ENCODE measurements at places on chromosomes 2 and 18.
A peak's percentile ranks its signal among the peaks of the same experiment; 100 is the strongest.

DNA sequence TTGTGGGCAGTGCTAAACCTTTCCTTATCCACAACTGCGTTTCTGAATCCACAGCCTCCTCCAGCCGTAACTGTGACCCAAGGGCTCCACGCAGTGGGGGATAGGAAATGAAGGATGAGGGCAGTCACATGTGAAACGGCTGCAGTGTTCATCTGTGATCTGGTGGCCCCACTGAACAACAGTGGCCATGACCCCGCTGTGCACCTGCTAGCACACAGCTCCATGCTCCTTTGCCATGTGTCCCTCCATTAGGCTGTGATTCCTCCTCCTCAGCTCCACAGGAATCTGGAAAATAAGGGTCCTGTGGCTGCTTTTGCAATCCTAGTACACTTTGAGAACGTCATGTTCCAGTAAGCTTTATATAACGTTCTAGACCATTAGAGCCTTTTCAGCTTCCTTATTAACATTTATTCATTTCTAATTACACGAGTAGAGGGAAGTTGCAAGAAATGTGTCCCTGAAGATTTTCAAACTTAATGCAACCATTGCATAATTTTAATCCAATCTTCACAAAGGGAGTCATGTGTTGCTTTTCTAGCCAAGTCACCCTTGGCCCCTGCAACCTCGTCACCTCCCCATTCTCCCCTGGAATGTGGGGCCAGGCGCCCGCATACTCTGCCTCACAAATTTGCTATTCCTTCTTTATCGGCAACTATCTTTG, 7.1 kb upstream of the NAPG start:
- DNase-seq, result no peak

DNA sequence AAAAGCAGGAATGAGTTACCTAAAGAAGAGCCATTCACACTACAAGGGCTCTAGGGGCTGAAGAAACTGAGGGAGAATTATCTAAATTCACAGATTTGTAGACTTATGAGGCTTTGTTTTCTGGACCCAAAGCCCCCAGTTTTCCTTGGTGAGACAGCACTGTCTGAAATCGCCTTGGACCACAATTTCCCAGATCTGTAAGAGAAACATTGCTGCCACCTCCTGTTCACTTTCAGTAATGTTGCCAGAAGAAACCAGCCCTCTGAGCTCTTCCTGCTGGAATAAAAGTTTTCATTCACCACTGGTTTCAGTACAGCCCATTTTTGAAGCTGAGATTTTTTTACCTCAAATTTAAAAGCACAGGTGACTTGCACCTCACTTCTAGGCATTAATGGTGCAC, 169.2 kb downstream of the CDH20 start:
- DNase-seq, result no peak

DNA sequence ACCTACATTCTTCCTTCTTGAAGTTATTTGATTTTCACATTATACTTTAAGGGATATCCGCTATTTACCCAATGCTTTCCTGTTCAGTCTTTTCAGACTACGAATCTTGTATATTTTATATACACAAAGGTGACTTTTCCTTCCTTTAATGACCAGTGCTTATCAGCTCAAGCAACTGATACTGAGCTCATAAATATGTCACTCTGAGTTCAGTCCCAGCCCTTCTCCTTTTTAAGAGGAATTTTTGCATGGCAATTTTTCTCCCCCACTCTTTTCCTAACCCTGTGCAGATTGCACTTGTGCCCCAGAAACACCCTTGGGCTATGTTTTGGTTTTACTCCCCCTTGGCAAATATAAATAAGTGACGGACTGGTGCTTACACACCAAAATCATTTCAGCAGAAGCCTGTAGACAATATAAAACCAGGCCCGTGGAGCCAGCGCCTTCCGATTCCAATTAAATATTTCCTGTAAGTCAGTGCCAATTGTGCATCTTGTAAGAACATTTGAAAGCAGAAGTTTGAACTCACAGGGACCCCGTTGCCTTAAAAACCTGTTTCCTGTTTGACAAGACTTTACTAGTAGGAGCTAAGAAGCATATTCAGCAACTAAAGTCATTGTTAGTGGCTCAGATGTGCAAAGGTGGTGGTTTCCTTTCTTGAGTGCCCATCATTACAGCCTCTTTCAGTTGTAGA, 66.3 kb upstream of the GATA6 start:
- DNase-seq, result peak; percentile 38

GRCh38 chr2:128260239-128261138, 58.2 kb downstream of the HS6ST1 start:
- DNase-seq, result no peak

DNA sequence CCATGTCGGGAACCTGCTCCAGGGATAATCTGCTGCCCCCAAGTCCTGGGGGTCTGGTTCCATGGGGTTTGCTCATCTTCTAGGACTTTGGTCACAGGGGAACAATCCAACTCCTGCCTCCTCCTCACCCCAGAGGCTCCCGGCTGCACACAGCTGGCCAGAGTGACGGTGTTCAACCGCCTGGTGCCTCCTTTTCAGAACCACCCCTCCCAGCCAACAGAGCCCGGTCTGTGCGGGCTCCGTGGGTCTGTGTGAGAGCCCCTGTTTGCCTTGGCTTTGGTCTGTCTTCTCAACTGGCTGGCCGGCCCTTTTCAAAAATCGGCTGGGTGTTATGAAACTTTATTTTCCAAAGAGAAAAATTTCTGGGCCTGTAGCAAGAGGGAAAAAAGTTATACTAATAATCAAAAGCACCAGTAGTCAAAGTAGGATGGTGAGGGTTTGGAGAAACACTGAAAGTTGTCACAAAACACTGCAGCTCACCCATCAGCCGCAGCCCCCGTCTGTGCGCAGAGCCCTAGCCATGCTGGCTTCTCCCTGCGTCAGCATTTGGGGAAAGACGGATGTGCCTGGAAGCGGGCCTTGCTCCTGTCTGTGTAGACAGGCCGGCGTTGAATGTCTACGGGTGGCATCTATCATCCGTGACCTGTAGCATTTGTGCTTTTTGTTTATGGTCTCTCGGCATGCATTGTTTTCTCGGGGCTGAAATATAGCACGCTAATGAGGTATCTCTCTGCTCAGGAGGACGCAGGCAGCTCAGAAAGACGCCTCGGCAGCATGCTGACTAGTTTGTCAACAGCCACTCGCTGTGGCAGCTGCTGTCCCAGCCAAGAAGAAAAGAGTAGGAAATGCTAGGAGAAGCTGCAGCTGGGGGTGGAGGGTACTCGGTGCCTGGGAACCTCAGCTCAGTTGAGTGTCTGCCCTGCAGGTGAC, 138.6 kb downstream of the GLI2 start:
- no peak for DNase-seq

DNA sequence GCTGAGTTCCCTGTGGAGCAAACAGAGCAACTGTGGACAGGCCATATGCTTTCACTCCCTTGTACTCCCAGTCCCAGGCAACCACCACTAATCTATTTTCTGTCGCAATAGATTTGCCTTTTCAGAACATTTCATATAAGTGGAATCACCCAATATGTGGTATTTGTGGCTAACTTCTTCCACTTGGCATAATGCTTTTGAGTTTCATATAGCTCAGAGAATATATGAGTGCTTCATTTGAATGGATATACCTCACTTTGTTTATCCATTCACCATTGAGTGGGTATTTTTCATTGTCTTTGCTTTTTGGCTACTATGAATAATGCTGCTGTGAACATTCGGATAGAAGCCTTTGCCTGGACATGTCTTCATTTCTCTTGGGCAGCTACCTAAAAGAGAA, 151.9 kb downstream of the CERS6 start:
- DNase-seq, result no peak

DNA sequence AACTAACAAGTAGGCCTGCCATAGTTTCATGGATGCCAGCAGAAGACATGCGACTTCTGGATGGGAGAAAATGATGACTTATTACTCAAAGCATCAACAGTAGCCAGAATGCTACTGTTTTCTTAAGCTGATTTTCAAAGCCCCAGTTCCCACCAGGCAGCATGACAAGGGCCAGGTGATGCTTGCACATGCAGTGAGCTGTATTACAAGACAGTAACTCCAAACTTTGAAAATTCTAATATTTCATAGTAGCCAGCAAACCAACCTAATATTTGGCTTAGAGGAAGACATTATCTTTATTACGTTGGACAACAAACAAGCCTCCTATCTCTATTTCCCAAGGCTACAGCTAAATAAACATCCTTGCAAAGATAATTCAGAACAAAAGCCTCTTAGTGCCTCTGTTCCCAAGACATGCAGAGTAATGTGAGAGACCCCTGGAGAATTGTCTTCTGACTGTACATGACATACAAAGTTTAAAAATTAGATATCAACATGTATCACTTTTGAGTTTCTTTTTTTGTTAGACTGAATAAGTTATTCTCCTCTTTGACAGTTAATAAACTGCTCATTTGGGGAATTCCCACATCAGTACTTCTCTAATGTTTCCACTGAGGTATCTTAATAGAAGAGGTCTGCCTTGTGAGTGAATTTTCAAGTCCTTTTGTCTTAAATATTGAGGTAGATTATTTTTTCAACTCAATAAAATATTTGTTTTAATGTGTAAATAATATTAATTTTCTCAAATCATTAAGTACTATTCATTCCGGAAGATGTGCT, 367.6 kb upstream of the CWC22 start:
- DNase-seq, result no peak
